Activated CD8-positive, alpha-beta T cell treated with anti-CD3 and anti-CD28 coated beads for 36 hours (primary cell): ENCODE measurements at places on chromosomes 3 and 15. TPM values are rescaled to one million over a fixed set of nuclear protein-coding genes. Genes with fewer than 3 reads are reported as not detected.

GRCh38 chr3:126620738-126621137 is 34.2 kb downstream of the TXNRD3 start:
- H3K4me3 ChIP-seq = no peak overlapping the region
- no peak overlapping the region for H3K27ac ChIP-seq
- no peak for DNase-seq
- no peaks in the 10 kb centered on the region for H3K27me3 ChIP-seq
- H3K36me3 ChIP-seq = peaks cover 10% of the 10 kb centered on the region

- no peak overlapping the region for H3K4me3 ChIP-seq
- H3K27ac ChIP-seq = peak overlapping the region; percentile 46
- no peaks in the 10 kb centered on the region for H3K27me3 ChIP-seq
- H3K36me3 ChIP-seq = no peaks in the 10 kb centered on the region
- H3K4me1 ChIP-seq = no peaks in the 10 kb centered on the region
Measured at GRCh38 chr3:38084334-38085310, 45.6 kb downstream of the DLEC1 start.

GRCh38 chr3:149314807-149315578 is 18.4 kb downstream of the TM4SF18 start:
- H3K4me1 ChIP-seq = no peaks in the 10 kb centered on the region
- peaks cover 18% of the 10 kb centered on the region for H3K27me3 ChIP-seq
- H3K36me3 ChIP-seq = no peaks in the 10 kb centered on the region
- no peak overlapping the region for H3K27ac ChIP-seq

- no peaks in the 10 kb centered on the region for H3K36me3 ChIP-seq
- no peak for DNase-seq
- H3K27ac ChIP-seq = no peak overlapping the region
- no peaks in the 10 kb centered on the region for H3K27me3 ChIP-seq
- peaks cover 2% of the 10 kb centered on the region for H3K4me1 ChIP-seq
Measured at GRCh38 chr3:112042842-112043280, 8.3 kb downstream of the TMPRSS7 start.

- peak overlapping the region; percentile 98 for H3K27ac ChIP-seq
- H3K4me3 ChIP-seq = peak overlapping the region; percentile 93
- H3K4me1 ChIP-seq = peaks cover 52% of the 10 kb centered on the region
- DNase-seq = peak; percentile 62
Measured at GRCh38 chr3:187744169-187745151, 808 bp downstream of the BCL6 start.

MYH15 gene
- 0.07 TPM for total RNA-seq
